ENCODE measurements at places on chromosomes 2 and 18. TPM values are rescaled to one million over a fixed set of nuclear protein-coding genes. Genes with fewer than 3 reads are reported as not detected.
A peak's percentile ranks its signal among the peaks of the same experiment; 100 is the strongest.

GRCh38 chr2:96890726-96891385, 21.0 kb upstream of the SEMA4C start:
- peaks cover 7% of the 10 kb centered on the region for H3K27me3 ChIP-seq
- DNase-seq, result no peak
- peaks cover 26% of the 10 kb centered on the region for H3K4me1 ChIP-seq
- H3K27ac ChIP-seq, result peak overlapping the region; percentile 20
- H3K36me3 ChIP-seq, result no peaks in the 10 kb centered on the region

DNA sequence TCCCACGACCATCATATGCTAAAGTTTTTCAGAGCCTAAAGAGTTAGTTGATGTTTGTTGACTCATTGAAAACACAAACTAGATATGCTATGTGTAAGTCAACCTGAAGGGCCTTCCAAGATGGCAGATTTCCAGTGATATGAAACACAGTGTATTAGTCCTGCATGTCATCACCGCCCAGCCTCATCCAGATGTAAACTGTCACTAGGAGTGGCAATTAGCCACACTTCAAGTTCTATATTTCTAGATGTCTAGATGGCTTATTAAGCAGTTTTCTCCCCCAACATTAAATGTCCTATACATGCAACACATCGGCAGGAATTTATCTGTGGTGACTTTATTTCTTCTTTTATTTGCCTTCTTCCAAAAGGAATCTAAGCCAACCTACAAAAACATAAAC, 444.1 kb upstream of the SMIM21 start:
- H3K36me3 ChIP-seq, result no peaks in the 10 kb centered on the region
- H3K4me3 ChIP-seq, result no peak overlapping the region
- no peak for DNase-seq
- H3K27ac ChIP-seq, result no peak overlapping the region

DNA sequence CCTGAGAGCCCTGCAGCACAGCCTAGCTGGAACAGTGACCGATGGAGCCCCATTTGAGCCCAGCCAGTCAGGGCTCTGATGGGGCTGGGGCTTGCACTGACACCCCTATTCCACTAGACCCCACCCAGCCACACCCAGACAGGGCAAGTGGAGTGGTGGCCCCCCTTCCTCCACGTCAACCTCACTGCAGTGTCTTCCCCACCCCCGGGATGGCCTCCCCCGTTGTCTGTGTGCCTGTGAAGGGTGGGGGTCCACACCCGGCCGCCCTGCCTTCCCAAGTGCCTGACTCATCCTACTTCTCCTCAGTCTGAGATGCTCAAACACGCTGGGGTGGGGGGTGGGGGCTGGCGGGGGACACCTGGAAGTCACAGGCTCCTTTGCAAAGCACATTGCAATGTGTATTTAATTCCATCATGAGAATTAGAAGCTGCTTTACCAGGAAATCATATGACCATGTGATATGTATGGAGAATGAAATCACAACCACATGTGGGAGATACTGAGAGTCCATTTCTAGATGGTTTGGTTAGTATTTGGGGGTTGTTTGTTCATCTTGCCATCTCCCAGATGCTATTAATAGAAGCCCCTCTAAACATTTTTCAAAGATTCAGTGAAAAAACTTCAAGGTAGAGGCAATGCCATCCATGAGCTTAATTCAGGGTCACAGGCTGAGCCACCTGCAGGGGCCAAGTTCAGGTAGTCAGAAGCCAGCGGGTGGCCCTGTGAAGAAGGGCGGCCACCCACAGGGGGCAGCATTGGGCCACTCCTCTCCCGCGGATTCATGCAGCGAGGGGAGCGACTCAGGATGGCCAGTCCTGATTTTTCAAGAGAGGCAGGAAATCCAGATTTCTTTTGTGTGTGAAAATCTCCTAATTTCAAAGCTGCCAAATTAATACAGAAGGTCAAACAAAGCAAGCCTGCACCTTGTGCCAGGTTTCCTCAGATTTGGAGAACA, 22.7 kb upstream of the GMPPA start:
- peaks cover 38% of the 10 kb centered on the region for H3K27me3 ChIP-seq
- peaks cover 11% of the 10 kb centered on the region for H3K4me1 ChIP-seq
- peak overlapping the region; percentile 62 for H3K4me3 ChIP-seq
- peak; percentile 77 for DNase-seq

- peaks cover 2% of the 10 kb centered on the region for H3K27me3 ChIP-seq
- no peaks in the 10 kb centered on the region for H3K36me3 ChIP-seq
- no peak overlapping the region for H3K27ac ChIP-seq
- DNase-seq, result no peak
Observed at GRCh38 chr18:48171490-48172188, 237.5 kb downstream of the ZBTB7C start.

- no peak overlapping the region for H3K27ac ChIP-seq
- no peaks in the 10 kb centered on the region for H3K4me1 ChIP-seq
- no peak overlapping the region for H3K4me3 ChIP-seq
- no peak for DNase-seq
Observed at GRCh38 chr18:49026501-49027373, 76.0 kb upstream of the SMAD7 start.

The BCS1L gene
- total RNA-seq, result 45.8 TPM

The GALNT3 gene
- total RNA-seq, result 18.4 TPM

DNA sequence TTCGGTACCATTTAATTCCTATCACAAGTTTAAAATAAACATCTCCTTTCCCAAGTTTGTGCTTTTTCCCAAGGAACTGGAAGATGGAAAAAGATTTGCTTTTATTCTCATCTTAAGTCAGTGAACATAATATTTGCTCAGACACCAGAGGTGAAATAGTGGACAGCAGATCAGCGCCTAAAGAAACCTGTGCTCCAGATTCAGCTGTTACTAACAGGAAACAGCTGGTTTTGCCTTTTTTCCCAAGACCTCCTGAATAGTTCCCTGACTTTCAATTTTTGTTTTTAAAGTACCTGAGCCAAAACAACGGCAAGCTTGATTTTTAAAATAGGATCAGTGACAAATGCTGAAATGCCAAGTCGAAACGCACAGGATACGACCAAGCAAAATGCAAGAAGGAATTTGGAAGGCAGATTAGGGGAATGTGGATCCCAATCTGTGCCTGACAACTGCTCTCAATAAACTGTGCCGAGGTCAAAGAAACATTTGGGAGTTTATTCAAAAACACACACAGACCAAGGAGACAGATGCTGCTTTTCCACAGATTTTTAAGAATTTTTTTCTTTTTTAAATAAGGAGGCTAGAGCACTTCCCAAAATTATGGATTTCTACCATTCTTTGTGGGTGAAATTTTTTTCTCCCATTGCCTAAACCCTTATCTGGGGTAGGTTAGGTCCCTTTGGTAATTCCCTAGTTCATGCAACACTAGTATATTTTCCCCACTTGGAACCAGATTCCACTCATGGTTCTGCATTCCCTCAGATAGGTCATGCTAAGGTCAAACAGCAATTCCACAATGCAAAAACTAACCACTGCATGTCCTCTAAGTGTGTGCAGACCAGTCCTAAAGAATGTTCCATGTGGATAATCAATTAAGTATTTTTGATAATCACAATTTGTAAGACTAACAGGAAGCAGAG, 121.5 kb upstream of the PDE1A start:
- DNase-seq, result no peak
- no peak overlapping the region for H3K27ac ChIP-seq
- H3K36me3 ChIP-seq, result no peaks in the 10 kb centered on the region

GRCh38 chr2:230221493-230221892, 1.7 kb upstream of the SP110 start:
- no peak overlapping the region for H3K4me3 ChIP-seq
- DNase-seq, result no peak
- H3K36me3 ChIP-seq, result no peaks in the 10 kb centered on the region
- peaks cover 10% of the 10 kb centered on the region for H3K4me1 ChIP-seq
- H3K27ac ChIP-seq, result no peak overlapping the region

GRCh38 chr2:200225951-200226350, 80.5 kb upstream of the SPATS2L start:
- no peak overlapping the region for H3K4me3 ChIP-seq
- H3K4me1 ChIP-seq, result peaks cover 22% of the 10 kb centered on the region
- no peaks in the 10 kb centered on the region for H3K27me3 ChIP-seq
- H3K36me3 ChIP-seq, result peaks cover 4% of the 10 kb centered on the region
- H3K27ac ChIP-seq, result no peak overlapping the region

GRCh38 chr18:63904694-63905093, 3.1 kb upstream of the SERPINB10 start:
- no peaks in the 10 kb centered on the region for H3K36me3 ChIP-seq
- no peak overlapping the region for H3K4me3 ChIP-seq
- no peak overlapping the region for H3K27ac ChIP-seq
- peaks cover 9% of the 10 kb centered on the region for H3K27me3 ChIP-seq

The SOWAHC gene
- total RNA-seq, result 12.1 TPM

GRCh38 chr2:120776649-120777048, 41.0 kb downstream of the GLI2 start:
- peaks cover 3% of the 10 kb centered on the region for H3K4me1 ChIP-seq
- no peak for DNase-seq
- H3K27me3 ChIP-seq, result peaks cover 44% of the 10 kb centered on the region
- no peak overlapping the region for H3K27ac ChIP-seq
- H3K4me3 ChIP-seq, result no peak overlapping the region

DNA sequence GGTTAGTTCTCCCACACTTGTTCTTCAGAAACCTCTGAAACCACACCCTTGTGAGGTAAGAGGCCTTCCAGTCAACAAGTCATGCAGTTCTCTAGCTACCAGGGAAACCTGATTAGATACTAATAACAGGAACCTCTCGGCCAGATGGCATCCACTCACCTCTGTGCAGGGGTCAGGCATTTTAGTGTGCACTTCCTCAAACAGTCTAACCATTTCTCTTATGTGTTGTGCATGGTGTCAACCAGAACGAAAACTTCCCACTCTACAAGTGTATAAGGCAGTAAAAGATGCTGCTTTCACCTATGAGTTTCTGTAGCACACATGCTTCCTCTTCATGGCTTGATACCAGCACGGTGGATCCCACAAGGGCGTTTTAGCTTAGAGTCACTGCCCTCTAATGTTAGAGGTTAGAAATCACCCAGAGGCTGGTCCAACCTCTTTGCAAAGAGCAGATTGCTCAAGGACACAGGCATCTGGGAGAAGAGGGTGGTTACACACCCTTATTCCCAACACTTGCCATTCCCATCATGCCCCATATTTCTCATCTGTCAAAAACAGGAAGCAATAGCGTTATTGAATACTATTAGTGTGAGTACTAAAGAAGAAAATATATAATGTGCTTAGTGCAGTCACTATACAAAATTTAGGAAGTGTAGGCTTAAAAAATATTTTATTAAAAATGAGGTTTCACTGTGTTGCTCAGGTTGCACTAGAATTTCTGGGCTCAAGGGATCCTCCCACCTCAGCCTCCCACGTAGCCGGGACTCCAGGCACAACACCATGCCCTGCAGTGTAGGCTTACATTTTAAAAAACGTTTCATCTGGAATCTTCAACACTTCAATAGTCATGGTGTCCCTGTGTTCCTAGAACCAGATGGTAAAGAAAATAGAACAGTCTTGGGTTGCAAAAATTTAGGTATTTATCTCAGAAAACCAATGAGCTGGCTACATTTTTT, 34.5 kb upstream of the RAB31 start:
- peak overlapping the region; percentile 94 for H3K27ac ChIP-seq
- H3K4me3 ChIP-seq, result no peak overlapping the region
- H3K36me3 ChIP-seq, result no peaks in the 10 kb centered on the region
- DNase-seq, result no peak
- peaks cover 9% of the 10 kb centered on the region for H3K4me1 ChIP-seq

- H3K27me3 ChIP-seq, result no peaks in the 10 kb centered on the region
- H3K36me3 ChIP-seq, result no peaks in the 10 kb centered on the region
- H3K27ac ChIP-seq, result no peak overlapping the region
- H3K4me3 ChIP-seq, result no peak overlapping the region
- DNase-seq, result no peak
Observed at GRCh38 chr2:122081751-122082150, 326.3 kb downstream of the TSN start.

The IL36RN gene
- total RNA-seq, result 0.13 TPM
